ENCODE measurements at places on chromosomes 3 and 15. TPM values are rescaled to one million over a fixed set of nuclear protein-coding genes. Genes with fewer than 3 reads are reported as not detected.

The SLC22A13 gene
- total RNA-seq = 0.55 TPM

The CFAP44 gene
- total RNA-seq = 9.3 TPM

DNA sequence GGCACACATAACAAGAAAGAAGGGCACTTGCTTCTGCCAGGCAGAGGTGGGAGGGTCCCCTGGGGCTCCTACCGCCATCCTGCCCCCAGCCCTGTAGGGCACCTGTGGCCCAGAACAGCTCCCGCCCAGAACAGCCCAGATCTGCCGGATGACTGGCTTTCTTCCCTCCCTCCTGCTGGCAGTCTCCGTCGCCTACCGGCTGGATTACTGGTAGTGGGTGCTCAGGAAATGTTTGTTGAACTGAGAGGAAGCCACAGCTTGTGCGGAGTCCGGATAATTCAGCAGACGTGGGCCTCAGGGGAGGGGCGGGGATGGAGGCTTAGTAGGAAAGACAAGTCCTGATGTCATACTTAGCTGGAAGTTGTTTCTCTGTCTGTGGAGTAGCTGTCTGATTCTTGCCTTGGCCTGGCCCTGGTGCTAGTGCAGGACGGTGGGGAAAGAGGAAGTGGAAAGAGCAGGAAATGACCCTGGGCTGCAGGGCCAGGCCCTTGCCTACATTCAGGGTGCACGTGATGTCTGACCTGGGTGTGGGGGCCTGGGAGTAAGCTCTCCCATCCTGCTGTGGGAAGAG is 6.7 kb downstream of the CCDC9B start:
- DNase-seq = peak; percentile 87

DNA sequence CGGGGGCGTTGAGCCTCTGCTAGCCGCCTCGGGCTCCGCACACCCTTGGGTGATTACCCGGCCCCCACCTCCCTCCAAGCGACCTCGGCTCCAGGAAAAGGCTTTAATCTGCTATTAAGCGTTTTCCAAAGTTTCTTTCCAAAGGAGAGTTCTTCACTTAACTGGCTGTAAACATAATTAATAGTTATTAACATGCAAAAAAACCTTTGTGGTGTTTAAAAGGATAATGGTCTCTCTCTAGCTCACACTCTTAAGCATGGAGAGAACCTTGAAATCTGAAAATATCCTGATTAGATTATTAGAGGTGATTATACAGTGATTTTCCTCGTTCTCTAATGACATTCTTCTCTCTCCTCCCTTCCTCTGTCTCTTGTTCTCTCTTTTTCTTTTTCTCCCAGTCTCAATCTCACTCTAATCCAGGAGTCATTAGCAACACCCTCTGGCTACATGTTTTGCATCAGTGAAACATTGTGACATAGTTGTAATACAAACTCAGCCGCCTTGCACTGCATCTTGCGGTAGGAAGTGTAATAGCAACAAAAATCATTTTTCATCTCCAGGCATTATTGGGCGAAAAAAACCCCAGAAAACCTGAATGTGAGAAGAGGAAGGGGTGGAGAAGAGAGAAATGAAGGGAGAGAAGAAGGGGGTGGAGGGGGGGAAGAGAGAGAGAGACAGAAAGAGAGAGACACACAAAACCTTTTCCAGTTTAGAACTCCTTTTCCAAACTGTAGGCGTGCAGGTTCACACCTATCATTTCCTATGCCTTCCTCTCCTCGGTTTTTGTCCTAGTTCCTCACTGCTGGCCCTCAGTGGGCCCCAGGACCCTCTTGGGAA is 24.4 kb downstream of the NR2F2 start:
- no peak for DNase-seq

GRCh38 chr3:195210266-195210973 is 60.5 kb downstream of the XXYLT1 start:
- no peak for DNase-seq

GRCh38 chr15:39799552-39800011 is 16.9 kb upstream of the FSIP1 start:
- DNase-seq = peak; percentile 71

The ZNF620 gene
- 4.3 TPM for total RNA-seq

DNA sequence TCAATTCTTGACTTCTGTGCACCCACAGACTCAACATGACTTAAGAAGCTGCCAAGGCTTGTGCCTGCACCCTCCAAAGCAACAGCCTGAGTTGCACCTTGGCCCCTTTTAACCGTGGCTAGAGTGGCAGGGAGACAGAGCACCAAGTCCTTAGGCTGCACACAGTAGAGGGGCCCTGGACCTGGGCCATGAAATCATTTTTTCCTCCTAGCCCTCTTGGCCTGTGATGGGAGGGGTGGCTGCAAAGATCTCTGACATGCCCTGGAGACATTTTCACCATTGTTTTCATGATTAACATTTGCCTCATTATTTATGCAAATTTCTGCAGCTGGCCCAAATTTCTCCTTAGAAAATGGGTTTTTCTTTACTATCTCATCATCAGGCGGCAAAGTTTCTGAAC is 836.8 kb downstream of the ZPLD1 start:
- no peak for DNase-seq

GRCh38 chr15:92268900-92269299 is 124.8 kb upstream of the ST8SIA2 start:
- no peak for DNase-seq

- no peak for DNase-seq
Observed at GRCh38 chr15:56754772-56755370, 21.6 kb upstream of the ZNF280D start.

DNA sequence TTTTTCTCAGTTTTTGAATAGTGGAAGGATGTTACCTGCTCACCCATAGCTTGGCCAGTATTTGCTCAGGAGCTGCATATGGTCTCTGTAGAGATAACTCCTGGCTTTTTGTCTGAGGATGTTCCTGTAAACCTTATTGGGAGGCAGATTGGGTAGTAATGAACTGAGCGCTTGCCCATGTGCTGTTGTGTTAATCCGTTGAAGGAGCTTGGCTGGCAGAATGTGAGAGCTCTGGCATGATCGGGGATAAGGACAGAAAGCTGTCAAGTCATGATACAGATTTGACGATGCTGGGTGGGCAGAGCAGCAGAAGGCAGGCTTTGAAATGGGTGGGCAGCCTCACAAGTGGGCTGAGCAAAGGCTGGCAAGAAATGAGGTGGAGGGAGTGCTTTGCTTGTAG is 27.4 kb downstream of the SH3GL3 start:
- no peak for DNase-seq

DNA sequence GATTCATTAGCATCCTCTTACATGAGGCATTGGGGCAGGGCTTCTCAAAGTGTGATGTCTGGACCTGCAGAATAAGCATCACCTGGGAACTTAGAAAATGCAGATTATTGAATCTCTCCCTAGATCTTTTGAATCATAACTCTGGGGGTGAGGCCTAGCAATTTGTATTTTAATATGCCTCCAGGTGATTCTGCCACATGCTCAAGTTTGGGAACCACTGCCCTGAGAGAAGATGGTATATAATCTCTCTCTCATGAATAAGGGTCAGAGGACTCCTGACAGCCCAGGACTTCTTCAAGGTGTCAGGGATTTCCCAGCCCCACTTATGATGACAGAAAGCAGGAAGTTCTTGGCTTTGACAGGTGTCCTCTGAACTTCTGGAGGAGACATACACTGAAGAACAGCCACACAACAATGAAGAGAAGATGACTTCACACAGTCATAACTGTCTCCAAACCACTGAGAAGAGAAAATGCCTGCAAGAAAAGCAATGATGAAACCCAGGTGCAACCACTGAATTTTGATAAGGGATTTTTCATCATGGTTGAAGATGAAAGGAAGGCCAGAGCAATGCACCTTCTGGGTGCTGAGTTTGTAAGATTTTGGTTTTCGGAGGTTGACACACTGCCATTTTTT is 211.9 kb upstream of the MRPL3 start:
- DNase-seq = no peak

DNA sequence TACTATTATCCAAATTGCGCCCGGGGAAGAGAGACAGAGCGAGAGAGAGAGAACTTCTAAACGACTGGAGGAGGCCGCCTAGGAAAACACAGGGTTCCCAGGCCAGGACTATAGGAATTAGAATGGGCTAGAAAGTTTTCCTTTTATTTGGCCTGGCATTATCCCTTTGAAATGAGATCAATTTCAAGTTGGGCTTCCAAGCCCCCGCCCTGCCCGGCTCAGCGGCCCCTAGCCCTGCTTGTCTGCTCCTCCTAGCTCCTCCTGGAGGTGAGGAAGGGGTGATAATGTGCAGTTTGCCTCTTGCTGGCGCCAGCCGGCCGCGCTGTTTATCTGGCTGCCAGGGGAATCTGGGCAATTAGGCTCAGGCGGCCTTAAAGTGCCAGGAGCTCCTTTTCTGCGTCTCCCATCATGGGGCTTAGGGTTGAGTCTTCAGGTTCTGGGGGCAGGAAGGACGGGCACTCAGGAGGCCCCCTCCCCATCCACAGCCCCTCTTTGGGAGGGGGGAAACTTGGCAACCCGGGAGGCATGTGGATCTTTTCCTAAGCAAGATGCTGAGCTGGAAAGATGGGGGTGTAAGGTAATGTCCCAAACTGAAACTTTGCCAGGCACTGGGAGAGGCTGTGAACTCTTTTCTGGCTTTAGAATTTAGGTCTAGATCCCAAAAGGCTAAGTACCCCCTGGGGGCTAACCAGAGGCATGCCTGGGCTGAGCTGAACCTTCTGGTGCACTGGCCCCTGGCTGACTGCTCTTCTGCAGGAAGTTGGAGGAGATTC is 5.5 kb downstream of the SMAD6 start:
- DNase-seq = no peak

DNA sequence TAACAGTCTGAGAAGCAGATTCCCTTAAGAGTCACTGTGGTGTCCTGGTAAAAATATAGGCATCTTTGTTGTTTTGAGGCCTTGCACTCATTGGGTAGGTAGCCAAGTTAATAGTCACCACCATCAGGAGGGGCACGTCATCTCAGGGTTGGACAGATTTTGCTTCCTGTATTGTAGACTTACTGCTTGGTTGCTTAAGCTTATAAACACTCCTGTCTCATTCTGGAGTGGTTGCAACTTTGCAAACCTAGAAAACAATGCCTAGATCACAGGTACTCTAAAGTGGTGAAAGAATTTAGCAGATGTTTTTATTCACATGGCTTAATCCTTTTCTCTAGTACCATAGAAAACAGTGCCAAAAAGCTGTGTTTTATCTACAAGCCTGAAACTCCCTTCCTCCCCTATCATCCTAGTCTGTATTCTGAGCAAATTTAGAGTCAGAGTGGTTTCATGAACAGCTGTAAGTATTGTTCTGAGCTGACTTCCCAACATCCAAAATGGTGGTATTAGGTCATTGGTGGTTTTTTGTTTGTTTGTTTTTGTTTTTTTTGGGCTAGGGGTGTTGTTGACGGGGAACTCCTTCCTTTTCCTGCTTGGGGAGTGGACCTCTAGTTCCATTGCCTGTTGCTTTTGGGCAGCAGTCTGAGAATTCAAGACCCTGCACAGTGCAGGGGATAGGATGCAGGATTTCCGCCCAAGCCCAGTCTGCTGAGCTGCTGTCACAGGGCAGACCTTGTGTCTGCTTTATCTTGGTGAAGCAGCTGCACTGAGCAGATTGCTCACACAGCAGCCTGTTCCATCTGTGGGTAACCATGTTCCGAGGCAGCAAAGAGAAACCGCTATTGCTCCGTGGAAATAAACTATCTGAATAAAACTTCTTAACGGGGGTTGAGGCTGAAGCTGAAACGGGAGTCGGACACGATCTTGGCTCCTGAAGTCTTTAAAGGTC is 202.0 kb downstream of the AKAP13 start:
- DNase-seq = peak; percentile 91

DNA sequence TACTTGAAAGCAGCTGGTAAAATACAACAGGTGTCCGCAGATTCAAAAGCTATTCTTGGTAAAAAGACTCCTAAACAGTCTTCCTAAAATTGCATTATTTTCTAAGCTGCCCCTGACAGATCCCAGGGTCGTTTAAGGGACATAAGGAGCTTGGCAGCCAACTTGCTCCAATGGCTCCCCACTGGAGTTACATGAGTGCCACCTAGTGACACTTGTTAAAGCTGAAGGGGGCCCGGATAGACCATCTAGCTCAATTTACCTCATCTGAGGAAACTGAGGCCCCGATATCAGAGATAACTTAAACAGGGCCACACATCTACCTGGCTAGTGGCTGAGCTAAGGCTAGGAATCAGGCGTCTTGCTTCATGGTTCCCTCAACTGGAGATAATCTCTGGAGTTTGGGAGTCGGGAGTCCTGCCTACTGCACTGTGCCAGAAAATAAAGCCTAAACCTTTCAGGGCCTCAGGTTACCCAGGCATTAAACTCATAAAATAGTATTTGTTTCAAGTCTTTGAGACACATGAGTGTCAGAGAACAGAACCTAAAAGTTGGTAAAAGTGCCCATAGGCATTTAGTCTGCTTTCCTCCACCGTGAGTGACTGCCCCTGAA is 6.5 kb upstream of the TBC1D23 start:
- DNase-seq = no peak

DNA sequence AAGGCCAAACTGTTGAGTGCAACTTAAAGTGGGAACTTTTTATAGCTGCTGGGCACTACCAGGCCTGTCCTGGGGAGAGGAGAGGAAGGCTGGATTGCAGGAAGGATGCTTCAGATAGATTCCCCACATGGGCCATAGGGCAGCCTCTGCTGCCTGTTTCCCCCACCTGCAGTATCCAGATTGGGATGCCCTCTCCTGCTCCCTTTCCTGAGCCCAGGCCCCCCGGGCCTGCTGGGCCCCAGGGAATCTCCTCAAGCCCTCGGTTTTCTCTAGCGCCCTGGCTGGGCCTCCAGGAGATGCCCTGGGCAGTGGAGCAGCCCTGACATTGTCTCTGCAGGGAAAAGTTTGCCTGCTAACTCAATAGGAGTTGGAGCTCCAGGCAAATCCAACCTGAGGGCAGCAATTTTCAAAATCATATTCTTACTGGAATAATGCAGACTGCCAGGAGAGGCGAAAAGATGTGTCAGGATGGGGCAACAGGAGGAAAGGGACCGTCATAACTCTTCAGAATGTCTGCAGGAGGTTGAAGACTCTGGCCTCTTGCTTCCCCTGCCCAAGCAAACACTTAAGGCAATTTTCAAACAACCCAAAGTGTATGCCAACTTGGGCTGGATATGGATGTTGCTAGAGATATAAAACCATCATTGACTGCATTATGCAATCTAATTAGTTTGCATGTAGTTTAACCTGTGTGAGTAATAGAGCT is 4.4 kb downstream of the NR2F2 start:
- no peak for DNase-seq

The APOD gene
- total RNA-seq = 3.5 TPM

- no peak for DNase-seq
Observed at GRCh38 chr15:61832223-61832622, 228.0 kb downstream of the VPS13C start.

DNA sequence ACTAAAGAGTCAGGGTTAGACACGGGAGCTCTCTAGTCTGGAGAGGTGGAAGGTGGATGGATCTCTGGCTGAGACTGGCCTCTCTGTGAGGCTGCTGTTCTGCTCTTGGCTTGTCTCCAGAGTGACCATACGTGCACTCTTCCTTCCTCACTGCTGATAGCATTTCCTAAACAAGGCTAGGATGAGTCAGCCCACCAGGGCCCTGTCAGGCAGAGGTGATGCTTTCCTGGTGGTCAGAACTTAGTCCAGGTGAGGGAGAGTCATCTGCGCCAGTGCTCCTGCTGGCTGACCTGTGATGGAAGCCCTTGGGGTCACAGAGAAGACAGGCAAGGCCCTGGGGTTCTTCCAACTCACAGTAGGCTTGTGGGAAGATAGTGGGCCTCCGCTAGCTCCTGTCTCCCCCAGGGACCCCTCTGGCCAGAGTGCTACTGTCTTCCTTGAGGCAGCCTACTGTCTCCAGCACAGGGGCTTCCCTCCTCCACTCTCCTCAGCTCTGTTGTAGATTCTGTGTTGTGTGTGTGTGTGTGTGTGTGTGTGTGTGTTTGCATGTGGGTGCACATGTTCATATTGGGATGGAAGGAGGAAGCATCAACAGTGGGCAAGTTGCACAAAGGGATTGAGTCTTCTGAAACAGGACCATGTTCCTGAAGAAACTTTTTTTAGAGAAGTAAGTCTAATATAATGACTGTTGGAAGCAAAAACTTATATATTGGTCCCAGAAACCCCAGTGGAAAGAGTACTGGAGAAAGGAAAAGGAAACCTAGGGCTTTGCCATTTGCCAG is 16.5 kb downstream of the ALPK3 start:
- DNase-seq = no peak

Measured in spleen (tissue), 13 donors.